CD14-positive monocyte (primary cell): ENCODE measurements at places on chromosomes 6 and 20. TPM values are rescaled to one million over a fixed set of nuclear protein-coding genes. Genes with fewer than 3 reads are reported as not detected.

OLIG3 gene
- polyA plus RNA-seq: not detected

JPH2 gene
- not detected for polyA plus RNA-seq

TCF21 gene
- not detected for polyA plus RNA-seq

SEMG2 gene
- not detected in 2 replicates for polyA plus RNA-seq

FOXP4 gene
- polyA plus RNA-seq: 7.6 and 10.2 TPM in 2 replicates

PI16 gene
- polyA plus RNA-seq: not detected

SNAP91 gene
- not detected for polyA plus RNA-seq

E2F1 gene
- polyA plus RNA-seq: 0.17 TPM
